NCI-H146 (cell line): ENCODE measurements at places on chromosomes 7 and 10.

GRCh38 chr10:52491246-52491995, 177.3 kb downstream of the DKK1 start:
- DNase-seq, result no peak

- no peak for DNase-seq
These were observed 127.0 kb downstream of the CCNY start for GRCh38 chr10:35463105-35463867.

- no peak for DNase-seq
These were observed 33.6 kb downstream of the ZEB1 start for GRCh38 chr10:31352436-31353226.

GRCh38 chr7:70506434-70506833, 625.5 kb upstream of the GALNT17 start:
- DNase-seq, result peak; percentile 44

- DNase-seq, result no peak
These were observed 1.5 kb upstream of the ELFN1 start for GRCh38 chr7:1668396-1669063.

GRCh38 chr7:157271991-157272324, 64.8 kb upstream of the DNAJB6 start:
- no peak for DNase-seq
